Nephron progenitor cell (in vitro differentiated cells): ENCODE measurements at places on chromosomes 16 and 17.

DNA sequence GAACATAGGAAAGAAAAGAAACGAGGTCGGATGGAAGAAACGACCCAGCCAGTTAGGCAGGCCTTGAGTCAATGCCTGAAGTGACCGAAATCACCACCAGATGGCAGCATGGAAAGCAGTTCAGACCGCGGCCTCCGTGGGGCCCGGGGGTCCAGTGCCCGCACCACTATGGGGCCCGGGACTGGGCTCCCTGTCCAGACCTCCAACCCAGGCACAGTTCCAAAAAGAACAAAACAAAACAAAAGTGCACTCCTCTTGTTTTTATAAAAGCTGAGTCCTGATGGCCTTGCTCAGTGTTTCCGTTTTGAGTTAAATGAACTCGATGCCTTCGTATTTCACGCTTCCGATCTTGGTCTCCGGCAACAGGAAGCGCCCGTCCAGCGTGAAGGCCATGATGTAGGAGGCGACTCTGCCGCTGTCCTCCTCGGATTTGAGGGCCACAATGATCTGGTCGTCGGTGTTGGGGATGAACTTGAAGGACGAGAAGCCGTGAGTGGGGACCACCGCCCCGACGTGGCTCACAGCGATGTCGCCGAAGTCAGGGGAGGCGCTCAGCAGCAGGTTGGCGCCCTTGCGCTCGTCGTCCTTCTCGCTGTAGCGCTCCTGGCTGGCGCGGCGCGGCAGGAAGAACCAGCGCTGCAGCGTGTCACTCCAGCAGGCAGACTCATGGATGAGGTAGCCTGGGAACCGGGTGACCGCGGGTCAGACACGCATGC, 13.7 kb upstream of the LGALS3BP start:
- H3K4me3 ChIP-seq: no peak overlapping the region
- H3K4me1 ChIP-seq: peaks cover 24% of the 10 kb centered on the region
- peak; percentile 76 for DNase-seq

- H3K27ac ChIP-seq: peak overlapping the region; percentile 99
- H3K4me3 ChIP-seq: peak overlapping the region; percentile 81
- peaks cover 13% of the 10 kb centered on the region for H3K27me3 ChIP-seq
- peaks cover 47% of the 10 kb centered on the region for H3K4me1 ChIP-seq
- DNase-seq: no peak
Measured at GRCh38 chr16:1610899-1611632, 806 bp downstream of the IFT140 start.

DNA sequence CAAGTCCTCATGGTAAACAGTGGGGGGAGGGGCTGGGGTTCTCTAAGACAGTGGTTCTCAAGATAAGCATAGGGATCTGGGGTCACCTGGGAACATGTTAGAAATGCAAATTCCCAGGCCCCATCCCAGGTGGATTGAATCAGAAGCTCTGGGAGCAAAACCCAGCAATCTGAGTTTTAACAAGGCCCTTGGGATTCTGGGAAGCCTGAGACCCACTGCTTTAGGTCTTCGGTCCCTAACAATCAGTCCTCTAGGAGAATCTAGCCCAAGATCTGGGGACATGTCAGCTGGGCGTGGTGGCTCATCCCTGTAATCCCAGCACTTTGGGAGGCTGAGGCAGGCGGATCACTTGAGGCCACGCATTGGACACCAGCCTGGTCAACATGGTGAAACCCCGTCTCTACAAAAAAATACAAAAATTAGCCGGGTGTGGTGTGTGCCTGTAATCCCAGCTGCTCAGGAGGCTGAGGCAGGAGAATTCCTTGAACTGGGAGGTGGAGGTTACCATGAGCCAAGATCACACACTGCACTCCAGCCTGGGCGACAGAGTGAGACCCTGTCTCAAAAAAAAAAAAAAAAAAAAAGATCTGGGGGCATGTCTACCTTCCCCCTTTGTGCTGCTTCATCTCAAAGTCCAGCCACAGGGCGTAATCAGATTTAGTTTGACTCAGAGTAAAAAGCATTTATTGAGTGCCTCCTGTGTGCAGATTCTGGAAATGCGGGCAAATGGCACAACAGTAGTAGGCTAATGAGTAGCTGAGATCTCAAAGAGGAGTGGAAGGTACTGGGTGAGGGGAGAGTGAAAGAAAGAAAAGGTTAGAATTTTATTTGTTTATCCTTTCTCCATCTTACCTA, 8.8 kb upstream of the NR1D1 start:
- peaks cover 7% of the 10 kb centered on the region for H3K27me3 ChIP-seq
- H3K4me1 ChIP-seq: peaks cover 93% of the 10 kb centered on the region
- H3K27ac ChIP-seq: peak overlapping the region; percentile 82
- H3K4me3 ChIP-seq: no peak overlapping the region
- no peak for DNase-seq

- peak overlapping the region; percentile 39 for H3K27ac ChIP-seq
- peaks cover 53% of the 10 kb centered on the region for H3K27me3 ChIP-seq
- DNase-seq: no peak
- H3K4me1 ChIP-seq: peaks cover 12% of the 10 kb centered on the region
- no peak overlapping the region for H3K4me3 ChIP-seq
- H3K36me3 ChIP-seq: no peaks in the 10 kb centered on the region
Measured at GRCh38 chr17:40616592-40616991, 31.0 kb downstream of the SMARCE1 start.

DNA sequence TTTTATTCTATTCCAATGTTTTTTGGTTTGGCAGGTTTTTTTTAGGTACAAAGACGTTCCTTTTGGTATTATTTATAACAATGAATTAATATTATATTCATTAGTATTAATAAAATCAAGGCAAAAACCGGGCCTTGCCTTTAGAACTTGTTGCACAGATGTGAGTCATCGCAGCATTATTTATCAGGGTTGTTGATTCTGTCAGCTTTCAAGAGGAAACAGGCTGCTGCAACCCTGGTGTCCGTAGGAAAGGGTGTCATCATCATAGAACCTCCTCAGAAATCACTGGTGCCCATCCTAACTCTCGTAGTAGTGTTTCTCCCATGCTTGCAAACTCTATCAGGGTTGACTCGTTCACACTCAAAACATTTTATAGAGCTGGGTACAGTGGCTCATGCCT, 10.2 kb upstream of the LRRC37B start:
- peaks cover 60% of the 10 kb centered on the region for H3K36me3 ChIP-seq
- H3K4me3 ChIP-seq: no peak overlapping the region
- H3K4me1 ChIP-seq: no peaks in the 10 kb centered on the region
- H3K27ac ChIP-seq: no peak overlapping the region

- no peak overlapping the region for H3K27ac ChIP-seq
- peaks cover 46% of the 10 kb centered on the region for H3K4me1 ChIP-seq
- no peak for DNase-seq
- no peaks in the 10 kb centered on the region for H3K36me3 ChIP-seq
- H3K27me3 ChIP-seq: peaks cover 7% of the 10 kb centered on the region
Measured at GRCh38 chr17:81492202-81492601, 20.4 kb downstream of the ACTG1 start.
